ENCODE measurements at places on chromosomes 6 and 20.

DNA sequence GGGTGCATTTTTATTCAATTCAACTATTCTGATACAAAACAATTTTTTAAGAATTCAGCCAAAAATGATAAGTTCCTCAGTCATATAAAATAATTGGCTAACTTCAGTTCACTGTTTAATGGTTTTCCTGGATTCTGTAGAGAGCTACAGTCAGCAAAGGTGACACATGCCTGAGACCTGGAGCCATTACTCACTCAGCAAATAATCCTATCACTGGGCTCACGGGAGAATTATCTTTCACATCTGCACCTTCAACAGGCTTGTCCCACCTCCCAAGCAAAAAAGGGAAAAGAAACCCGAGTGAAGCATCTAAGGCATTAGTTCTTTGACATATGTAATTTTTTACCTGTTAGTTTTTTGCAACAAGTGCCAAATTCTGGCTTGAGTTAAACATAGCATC lies 34.9 kb upstream of the FOXA2 start:
- DNase-seq, result no peak

DNA sequence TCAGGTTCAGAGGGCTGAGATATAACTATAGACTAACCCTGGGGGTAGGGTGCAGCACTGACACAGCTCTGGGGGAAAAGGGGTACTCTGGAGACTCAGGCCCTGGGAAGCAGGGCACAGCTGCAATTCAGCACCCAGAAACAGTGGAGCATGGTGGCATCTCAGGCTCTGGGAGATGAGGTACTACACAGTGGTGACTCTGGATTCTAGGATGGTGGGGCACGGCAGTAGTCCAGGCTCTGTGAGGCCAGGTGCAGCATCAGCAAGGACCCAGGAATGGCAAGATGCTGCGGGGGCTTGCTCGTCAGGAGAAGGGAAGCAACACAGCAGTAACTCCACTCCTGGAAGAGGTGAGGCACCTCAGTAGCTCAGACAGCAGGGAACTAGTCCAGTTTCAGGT lies 271.5 kb upstream of the MOCS1 start:
- no peak for DNase-seq

GRCh38 chr6:68758559-68758958 lies 123.5 kb downstream of the ADGRB3 start:
- peak; percentile 71 for DNase-seq

DNA sequence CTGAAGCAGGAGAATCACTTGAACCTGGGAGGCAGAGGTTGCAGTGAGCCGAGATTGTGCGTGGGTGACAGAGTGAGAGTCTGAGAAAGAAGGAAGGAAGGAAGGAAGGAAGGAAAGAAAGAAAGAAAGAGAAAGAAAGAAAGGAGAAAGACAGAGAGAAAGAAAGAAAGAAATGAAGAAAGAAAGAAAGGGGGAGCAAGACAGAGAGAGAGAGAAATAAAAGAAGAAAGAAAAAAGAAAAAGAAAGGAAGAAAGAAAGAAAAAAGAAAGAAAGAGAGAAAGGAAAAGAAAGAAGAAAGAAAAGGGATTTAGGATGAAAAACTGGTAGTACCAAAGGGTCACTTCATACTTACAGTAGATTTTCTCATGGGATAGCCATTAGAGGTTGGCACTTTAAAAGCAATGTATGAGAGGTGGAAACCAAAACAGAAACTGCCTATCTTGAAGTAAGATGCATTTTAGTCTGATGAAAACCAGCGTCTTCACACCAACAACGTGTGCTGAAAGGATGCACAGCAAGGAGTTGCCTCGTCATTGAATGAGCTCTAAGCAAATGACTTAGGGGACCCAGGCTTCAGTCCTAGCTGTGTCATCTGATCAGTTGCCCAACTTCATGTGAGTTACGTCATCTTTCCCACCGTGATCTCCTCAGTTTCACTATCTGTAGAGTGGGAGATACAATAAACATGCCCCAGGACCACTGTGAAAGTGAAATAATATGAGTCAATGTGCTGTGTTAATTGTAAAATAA lies 133.9 kb upstream of the NEDD9 start:
- DNase-seq, result no peak

- no peak for DNase-seq
Observed at GRCh38 chr6:122569230-122569771, 40.9 kb upstream of the PKIB start.

DNA sequence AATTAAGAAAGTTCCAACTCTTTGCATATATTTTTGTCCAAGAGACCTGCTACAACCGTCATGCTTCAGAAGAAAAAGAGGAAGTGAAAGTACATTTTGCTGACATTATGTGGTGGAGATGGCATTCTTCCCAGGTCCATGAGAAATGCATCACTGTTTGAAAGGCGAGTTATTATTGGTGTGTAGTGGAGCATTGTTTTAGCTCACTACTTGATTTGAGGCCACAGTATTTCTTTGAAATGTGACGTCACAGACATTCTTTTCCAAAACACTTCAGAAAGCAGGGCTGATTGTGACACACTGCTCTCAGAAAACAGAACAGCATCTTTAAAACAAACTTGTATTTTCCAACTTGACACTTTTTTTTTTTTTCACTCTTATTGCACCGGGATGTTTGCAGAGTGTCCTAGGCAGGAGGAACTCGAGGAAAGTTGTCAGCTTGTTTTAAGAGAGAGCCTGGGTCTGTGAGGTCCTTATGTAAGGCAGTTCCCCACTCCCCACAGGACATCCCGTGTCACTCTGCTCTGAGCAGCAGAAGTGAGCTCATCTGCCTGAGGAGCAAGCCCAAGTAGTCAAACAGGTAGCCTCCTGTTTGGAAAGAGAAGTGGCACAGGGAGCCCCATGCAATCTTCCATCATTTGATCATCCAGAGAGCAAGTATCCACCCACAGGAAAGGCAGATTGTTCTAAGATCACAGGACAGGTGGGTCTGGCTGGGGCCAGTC lies 1.1 kb downstream of the SPTLC3 start:
- no peak for DNase-seq

DNA sequence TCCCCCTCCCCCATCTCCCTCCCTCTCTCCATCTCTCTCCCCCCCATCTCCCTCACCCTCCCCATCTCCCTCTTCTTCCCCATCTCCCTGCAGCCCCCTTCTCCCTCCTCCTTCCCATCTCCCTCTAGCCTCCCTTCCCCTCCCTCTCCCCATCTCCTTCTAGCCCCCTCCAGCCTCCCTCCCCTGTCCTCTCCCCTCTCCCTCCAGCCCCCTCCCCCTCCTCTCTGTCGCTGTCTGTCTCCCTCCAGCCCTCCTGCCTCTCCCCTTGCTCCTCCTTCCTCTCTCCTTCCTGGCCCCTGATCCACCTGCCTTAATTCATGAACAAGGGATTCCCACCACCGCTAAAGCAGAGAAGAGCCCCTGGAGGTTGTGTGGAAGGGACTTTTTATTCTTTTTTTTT lies 26.9 kb upstream of the CHMP4B start:
- DNase-seq, result no peak

DNA sequence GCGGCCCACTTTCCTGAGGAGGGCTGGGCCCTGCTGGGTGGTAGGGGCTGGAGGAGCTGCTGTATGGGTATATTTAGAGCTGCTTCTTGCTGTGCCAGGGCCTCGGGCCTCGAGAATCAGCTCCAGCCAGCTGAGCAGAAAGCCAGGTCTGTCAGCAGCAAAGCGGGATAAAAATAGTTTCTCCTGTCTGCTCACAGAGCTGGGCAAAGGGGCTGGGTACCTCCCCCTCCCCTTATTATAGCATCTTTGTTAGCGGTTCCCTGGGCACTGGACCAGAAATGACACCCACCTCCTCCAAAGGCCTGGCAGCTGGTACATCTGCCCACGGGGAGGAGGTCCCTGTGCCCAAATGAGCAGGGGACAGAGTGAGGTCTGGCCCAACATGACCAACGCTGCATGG lies 6.0 kb downstream of the SCRT2 start:
- DNase-seq, result no peak

DNA sequence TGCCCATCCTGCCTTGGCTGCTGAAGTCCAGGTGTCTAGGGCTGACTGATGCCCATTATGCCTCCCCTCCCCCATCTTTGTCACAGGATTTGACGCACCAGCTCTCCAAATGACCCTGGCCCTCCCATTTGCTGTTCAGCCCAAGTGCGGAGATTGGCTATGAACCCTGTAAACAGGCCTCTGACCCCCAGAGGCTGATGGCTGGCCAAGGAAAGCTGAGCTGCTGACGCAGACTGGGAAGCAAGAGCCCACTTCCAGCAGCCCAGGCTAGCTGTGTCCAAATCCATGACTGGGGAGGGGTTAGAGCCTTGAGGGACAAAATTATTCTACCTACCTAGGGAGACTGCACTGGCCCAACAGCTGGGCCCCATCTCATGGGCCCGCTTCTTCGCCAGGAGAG lies 797 bp upstream of the GNRH2 start:
- DNase-seq, result no peak

GRCh38 chr6:170367241-170367640 lies 60.7 kb downstream of the FAM120B start:
- peak; percentile 34 for DNase-seq

- no peak for DNase-seq
Observed at GRCh38 chr6:157516319-157517026, 135.5 kb downstream of the ZDHHC14 start.

DNA sequence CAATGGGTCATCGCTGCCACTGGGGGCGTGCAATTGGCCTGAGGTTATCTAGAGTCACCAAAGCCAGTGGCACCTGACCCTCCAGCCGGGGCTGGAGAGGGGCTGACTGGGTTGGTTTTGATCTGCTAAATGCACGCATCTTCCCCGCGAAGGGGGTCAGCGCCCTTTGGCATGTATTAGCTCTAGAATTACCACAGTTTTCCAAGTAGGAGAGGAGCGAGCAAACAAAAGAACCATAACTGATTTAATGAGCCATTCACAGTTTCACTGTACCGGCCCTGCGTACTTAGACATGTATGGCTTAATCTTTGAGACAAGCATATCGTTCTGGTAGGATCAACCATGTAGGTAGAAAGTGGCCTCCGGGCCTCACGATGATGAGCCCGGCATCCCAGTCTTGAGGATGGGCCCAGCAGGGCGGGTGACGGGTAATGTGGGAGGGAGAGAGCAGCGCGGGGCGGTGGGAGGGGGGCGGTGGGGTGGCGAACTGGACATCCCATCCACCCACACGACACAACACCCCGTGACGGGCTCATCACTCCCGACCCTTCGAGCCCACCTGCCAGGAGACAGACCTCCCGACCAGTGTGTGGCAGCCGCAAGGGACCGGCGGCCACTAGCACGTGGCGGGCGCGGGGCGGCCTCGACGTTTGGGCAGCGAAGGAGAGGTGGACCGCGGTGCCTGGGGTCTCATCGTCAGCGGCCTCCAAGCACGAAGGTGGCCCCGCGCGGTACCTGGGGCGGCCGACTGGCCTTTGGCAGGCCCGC lies 1957.5 kb upstream of the DEFB115 start:
- DNase-seq, result no peak

- no peak for DNase-seq
Observed at GRCh38 chr6:21586740-21587178, 6.8 kb upstream of the SOX4 start.

GRCh38 chr6:47230579-47230978 lies 79.1 kb downstream of the TNFRSF21 start:
- DNase-seq, result no peak

DNA sequence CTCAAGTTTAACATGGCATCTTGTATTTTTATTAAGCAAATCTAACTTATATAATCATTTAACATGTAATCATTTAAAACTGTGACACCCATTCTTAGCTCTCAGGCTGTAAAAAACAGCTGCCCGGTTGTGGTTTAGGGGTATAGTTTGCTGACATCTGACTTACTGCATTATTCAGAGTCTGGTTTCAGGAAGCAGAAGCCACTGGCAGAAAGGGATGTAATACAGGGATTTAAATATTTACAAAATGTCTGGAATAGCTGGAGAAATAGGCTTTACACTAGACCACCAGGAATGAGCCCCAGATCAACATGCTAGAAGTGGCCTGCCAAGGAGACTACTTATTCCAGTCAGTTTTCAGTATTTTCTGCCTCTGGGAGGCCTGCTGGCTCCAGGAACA lies 421.1 kb downstream of the CD109 start:
- DNase-seq, result no peak

GRCh38 chr6:92329208-92329847 lies 1090.0 kb downstream of the EPHA7 start:
- DNase-seq, result no peak

DNA sequence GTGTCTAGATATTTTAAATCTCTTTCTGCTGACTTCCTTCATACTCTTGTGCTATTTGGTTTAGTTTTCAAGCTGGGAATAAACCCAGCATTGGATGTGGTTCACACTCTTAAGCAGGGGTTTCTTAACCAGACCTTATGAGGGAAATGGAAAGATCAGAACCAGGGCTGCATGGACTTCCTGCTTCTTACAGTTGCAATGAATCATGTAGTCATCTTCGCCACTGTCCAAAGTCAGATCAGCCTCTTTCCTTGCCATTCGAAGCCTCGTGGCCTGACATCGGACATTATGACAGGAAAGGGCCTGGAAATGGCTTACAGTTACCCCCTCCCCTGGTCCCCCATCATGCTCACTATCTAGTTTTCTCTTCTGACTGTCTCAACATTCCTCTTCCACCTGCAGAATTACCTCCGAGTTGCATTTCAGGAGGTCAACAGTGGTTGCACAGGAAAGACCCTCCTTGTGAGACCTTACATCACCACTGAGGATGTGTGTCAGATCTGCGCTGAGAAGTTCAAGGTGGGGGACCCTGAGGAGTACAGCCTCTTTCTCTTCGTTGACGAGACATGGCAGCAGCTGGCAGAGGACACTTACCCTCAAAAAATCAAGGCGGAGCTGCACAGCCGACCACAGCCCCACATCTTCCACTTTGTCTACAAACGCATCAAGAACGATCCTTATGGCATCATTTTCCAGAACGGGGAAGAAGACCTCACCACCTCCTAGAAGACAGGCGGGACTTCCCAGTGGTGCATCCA lies 16.8 kb upstream of the NAA20 start:
- DNase-seq, result no peak

- DNase-seq, result no peak
Observed at GRCh38 chr6:111192911-111193555, 105.7 kb downstream of the SLC16A10 start.

DNA sequence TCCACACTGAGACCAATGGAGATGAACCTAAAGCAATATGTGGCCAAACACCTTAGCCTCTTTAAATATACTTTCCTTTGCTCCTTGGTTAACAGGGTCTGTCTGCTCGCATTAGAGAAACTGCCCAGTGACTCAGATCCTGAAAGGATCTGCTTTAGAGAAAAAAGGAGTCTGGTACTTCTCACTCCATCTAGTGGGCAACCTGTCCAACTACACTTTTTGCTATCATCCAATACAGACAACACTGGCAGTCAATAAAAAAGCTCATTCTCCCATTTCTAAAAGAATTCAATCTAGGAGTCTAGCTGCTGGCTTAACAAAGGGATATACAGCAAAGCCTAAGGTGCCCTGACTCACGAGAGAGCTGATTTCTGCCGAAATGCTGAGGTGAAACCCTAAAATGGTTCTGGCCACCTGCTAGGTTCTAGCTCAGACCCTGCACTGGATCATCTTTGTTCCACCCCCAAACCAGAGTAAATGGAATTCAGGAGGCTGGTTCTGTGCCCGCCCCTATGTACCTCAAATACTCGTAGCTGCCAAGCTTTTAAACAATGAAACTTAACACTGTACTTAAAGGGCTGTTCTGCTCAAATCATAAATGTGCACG lies 11.5 kb downstream of the GNL1 start:
- DNase-seq, result peak; percentile 63

All from NCI-H1105 treated with DMSO at 0.1 percent for 48 hours (cell line).